ENCODE measurements at places on chromosomes 1 and 21. TPM values are rescaled to one million over a fixed set of nuclear protein-coding genes. Genes with fewer than 3 reads are reported as not detected.

DNA sequence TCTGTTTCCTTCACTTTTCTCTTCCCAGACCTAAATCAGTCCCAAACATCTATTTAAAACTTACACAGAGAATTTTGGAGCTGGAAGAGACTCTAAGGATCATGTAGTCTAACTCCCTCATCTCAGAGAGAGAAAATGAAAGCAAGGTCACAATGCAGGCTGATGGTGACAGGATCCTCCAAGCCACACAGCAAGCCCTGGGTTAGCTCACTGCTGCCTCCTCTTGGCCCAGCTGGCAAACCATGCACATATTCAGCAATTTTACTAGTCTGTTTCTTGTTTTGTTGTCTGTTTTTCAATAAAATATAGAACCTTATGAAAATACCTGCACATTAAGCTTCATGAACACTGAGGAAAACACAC is 27.7 kb upstream of the LY9 start:
- H3K27me3 ChIP-seq: no peaks in the 10 kb centered on the region

Gene DYRK3
- 6.8 TPM for total RNA-seq

DNA sequence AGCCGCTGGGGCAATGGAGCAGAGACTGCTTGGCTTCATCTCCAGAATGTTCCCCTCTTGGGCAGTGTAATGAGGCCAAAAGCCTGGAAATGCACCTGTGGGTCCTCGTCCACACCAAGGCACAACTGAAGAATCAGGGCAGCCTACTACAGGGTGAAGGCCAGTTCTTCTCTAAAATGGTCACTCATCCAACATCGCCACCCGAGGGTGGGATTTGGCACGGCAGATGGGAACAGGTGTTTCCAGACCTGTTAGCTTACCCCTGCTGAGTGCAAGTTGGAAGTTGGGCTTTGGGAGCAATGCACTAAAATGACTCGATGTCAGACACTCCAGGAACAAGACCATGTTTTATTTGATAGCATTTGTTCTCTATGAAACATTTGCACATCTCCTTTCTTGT is 543.7 kb downstream of the NPHP4 start:
- H3K4me1 ChIP-seq: no peaks in the 10 kb centered on the region
- no peak for DNase-seq
- no peak overlapping the region for H3K27ac ChIP-seq
- H3K27me3 ChIP-seq: no peaks in the 10 kb centered on the region

- no peaks in the 10 kb centered on the region for H3K4me1 ChIP-seq
- H3K4me3 ChIP-seq: no peak overlapping the region
- H3K27me3 ChIP-seq: no peaks in the 10 kb centered on the region
Measured at GRCh38 chr21:20783611-20784010, 214.6 kb upstream of the NCAM2 start.

DNA sequence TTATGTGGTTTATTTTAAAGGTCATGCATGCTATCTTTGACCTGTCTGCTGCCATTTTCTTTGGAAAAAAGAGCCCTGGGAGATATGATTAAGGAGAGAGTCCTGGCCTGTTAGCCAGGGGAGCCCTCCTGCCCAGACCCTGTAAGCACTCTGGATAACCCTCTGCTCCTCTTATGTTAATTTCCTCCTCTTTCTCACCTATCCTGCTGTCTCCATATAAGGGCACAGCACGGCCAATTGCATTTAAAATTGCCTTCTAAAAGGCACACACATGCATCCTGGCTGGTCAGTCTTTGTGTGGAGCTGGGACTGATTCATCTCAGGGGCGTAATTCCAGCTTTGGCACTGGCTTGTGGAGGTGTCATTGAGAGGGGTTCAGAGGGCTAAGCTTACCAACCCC is 158.9 kb downstream of the ST6GALNAC5 start:
- H3K27ac ChIP-seq: no peak overlapping the region
- no peaks in the 10 kb centered on the region for H3K36me3 ChIP-seq
- no peak overlapping the region for H3K4me3 ChIP-seq
- no peak for DNase-seq

Gene TRIM46
- total RNA-seq: 2.7 TPM

DNA sequence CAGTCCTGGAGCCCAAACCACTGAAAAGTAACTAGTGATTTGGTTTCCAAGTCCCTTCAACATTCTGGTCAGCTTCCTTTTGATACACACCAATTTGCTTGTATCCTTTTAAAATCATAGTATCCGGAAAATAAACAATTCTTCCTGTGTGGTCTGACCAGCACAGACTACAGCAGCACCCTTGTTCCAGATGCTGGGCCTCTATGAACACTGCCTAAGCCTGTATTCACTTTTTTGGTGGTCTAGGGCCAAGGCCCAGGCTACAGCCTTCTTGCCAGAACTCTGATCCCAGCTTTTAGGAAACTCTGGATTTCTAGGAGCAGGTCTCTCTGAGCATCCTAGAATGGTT is 801 bp upstream of the DDAH1 start:
- peak overlapping the region; percentile 81 for H3K4me3 ChIP-seq
- H3K27me3 ChIP-seq: no peaks in the 10 kb centered on the region
- peaks cover 10% of the 10 kb centered on the region for H3K4me1 ChIP-seq
- H3K36me3 ChIP-seq: no peaks in the 10 kb centered on the region
- peak overlapping the region; percentile 78 for H3K27ac ChIP-seq

DNA sequence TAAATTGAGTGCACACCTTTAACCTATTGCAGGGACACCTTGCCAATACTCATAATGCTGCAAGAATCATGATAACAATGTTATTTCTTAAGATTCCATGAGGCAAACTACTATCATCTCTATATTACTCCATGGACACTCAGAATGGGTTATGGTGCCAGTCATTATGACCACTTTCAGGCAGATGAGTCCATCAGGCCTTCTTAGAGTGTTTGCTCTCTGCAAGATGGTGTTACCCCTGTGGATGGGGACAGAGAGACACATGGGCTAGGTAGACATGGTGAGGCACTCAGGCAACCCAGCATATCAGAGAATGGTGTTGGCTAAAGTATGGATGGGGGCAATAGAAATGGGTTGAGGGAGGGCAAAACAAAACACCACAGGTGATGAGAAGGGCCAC is 59.7 kb downstream of the XCL2 start:
- no peak for DNase-seq
- H3K36me3 ChIP-seq: no peaks in the 10 kb centered on the region
- H3K4me1 ChIP-seq: peaks cover 24% of the 10 kb centered on the region

Gene NUP210L
- total RNA-seq: 0.41 TPM

Gene WNT3A
- not detected for total RNA-seq

DNA sequence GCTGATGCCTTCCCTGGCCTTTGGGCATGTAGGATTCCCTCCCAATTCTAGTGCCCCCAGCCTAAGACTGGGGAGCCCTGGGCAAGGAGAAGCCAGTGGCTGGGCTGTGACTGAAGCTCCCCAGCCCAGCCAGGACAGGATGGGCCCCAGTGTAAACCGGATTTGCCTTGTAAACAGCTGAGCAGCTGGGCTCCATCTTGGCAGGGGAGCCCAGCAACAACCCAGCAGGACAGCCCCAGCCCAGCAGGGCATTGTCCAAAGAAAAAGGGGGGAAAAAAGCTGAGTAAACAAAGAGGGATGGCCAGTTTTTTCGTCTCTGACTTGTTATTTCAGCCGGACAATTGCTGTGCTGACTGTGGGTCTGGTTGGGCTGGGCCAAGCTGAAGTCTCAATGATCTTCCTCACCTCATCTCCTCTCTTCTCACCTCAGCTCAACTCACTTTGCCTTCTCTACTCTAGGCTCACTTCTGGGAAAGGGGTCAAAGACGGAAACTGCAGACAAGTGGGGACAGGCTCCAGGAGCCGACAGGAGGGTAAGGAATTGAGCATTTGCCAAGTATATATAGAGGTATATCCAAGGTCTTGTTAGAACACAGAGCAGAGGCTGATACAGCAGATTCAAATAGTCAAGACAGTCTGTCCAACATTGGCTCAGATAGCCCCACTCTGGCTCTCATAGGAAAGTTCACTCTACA is 97.7 kb downstream of the TMEM53 start:
- H3K36me3 ChIP-seq: no peaks in the 10 kb centered on the region
- no peak for DNase-seq
- H3K4me1 ChIP-seq: no peaks in the 10 kb centered on the region
- H3K27me3 ChIP-seq: no peaks in the 10 kb centered on the region
- H3K27ac ChIP-seq: no peak overlapping the region
- no peak overlapping the region for H3K4me3 ChIP-seq

- no peak overlapping the region for H3K27ac ChIP-seq
- DNase-seq: no peak
- H3K4me3 ChIP-seq: no peak overlapping the region
Measured at GRCh38 chr1:6909857-6910256, 124.6 kb downstream of the CAMTA1 start.

GRCh38 chr1:236516929-236517704 is 6.7 kb upstream of the LGALS8 start:
- H3K27ac ChIP-seq: peak overlapping the region; percentile 0
- no peak for DNase-seq
- no peaks in the 10 kb centered on the region for H3K4me1 ChIP-seq
- no peaks in the 10 kb centered on the region for H3K36me3 ChIP-seq

Gene COL24A1
- total RNA-seq: 1.6 TPM

DNA sequence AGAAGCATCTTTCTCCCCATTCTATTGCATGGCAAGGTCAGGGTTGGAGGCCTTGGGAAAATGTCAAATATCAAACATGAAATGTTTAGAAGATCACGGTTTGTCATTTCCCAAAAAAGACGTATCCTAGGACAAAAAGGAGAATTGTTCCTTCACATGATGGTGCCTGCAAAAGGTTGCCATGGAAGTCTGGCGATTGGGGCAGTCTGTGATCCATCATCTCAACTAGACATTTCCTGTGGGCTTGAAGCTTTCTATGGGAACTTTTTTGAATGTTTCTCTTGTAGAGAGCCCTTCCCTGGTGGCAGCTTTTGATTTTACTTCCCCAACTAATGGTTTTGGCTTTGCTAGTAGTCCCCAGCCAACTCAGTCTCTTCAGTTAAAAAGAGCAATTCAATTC is 106.3 kb downstream of the TGFB2 start:
- no peaks in the 10 kb centered on the region for H3K36me3 ChIP-seq
- DNase-seq: no peak
- peaks cover 24% of the 10 kb centered on the region for H3K4me1 ChIP-seq
- no peaks in the 10 kb centered on the region for H3K27me3 ChIP-seq
- H3K4me3 ChIP-seq: no peak overlapping the region

DNA sequence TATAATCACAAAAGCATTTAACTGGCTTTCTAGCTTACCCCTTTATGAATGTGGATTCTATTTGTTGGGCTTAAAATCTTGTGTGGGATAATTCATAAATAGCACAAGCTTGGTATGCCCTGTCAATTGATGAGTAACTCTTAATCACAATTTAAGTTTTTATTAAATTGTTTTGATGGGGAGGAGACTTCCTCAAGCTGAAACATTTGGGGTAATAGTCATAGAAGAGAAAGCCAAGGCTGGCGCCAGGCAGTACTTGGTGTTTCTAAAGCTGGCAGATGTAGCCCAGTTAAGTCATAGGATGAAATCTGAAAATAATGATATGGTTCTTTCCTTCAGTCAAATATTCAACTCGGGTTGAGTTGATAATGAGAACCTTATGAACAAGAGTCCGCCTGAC is 167.2 kb downstream of the FMN2 start:
- no peaks in the 10 kb centered on the region for H3K36me3 ChIP-seq
- no peaks in the 10 kb centered on the region for H3K4me1 ChIP-seq
- no peak overlapping the region for H3K27ac ChIP-seq
- no peak for DNase-seq

- no peaks in the 10 kb centered on the region for H3K27me3 ChIP-seq
- H3K27ac ChIP-seq: no peak overlapping the region
- H3K36me3 ChIP-seq: no peaks in the 10 kb centered on the region
- peaks cover 6% of the 10 kb centered on the region for H3K4me1 ChIP-seq
- DNase-seq: no peak
Measured at GRCh38 chr1:171640225-171640624, 12.3 kb downstream of the MYOC start.

GRCh38 chr1:193525917-193526710 is 339.7 kb upstream of the B3GALT2 start:
- no peaks in the 10 kb centered on the region for H3K36me3 ChIP-seq
- no peak overlapping the region for H3K4me3 ChIP-seq
- H3K27ac ChIP-seq: no peak overlapping the region
- H3K27me3 ChIP-seq: no peaks in the 10 kb centered on the region
- no peak for DNase-seq

GRCh38 chr1:32901823-32902534 is 790 bp upstream of the TMEM54 start:
- no peak for DNase-seq
- peak overlapping the region; percentile 89 for H3K4me3 ChIP-seq
- H3K27ac ChIP-seq: no peak overlapping the region

Gene ACTL8
- total RNA-seq: not detected

Gene MAPKAPK2
- 80.7 TPM for total RNA-seq

DNA sequence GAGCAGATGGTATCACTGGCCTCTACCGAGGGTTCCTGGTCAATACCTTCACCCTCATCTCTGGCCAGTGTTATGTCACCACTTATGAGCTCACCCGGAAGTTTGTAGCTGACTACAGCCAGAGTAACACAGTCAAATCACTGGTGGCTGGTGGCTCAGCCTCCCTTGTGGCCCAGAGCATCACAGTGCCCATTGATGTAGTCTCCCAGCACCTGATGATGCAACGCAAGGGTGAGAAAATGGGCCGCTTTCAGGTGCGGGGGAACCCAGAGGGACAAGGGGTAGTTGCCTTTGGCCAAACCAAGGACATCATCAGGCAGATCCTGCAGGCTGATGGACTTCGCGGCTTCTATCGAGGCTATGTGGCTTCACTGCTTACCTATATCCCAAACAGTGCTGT is 6.1 kb downstream of the SLC25A44 start:
- DNase-seq: no peak
- peaks cover 17% of the 10 kb centered on the region for H3K36me3 ChIP-seq
- H3K27ac ChIP-seq: no peak overlapping the region
- H3K4me3 ChIP-seq: no peak overlapping the region
- H3K27me3 ChIP-seq: no peaks in the 10 kb centered on the region

- peaks cover 53% of the 10 kb centered on the region for H3K4me1 ChIP-seq
- H3K4me3 ChIP-seq: no peak overlapping the region
- DNase-seq: no peak
Measured at GRCh38 chr1:37851782-37852210, 7.6 kb downstream of the MTF1 start.

GRCh38 chr1:171881442-171881841 is 40.1 kb downstream of the DNM3 start:
- DNase-seq: no peak
- H3K36me3 ChIP-seq: no peaks in the 10 kb centered on the region
- no peaks in the 10 kb centered on the region for H3K4me1 ChIP-seq
- H3K27me3 ChIP-seq: no peaks in the 10 kb centered on the region

Gene C1QTNF12
- total RNA-seq: 2.9 TPM

Gene CLDN19
- total RNA-seq: 0.49 TPM

GRCh38 chr1:169509354-169509753 is 23.6 kb upstream of the SLC19A2 start:
- H3K27me3 ChIP-seq: no peaks in the 10 kb centered on the region
- H3K27ac ChIP-seq: peak overlapping the region; percentile 8
- H3K4me3 ChIP-seq: no peak overlapping the region
- no peaks in the 10 kb centered on the region for H3K36me3 ChIP-seq

GRCh38 chr1:1371746-1372711 is 3.0 kb downstream of the AURKAIP1 start:
- H3K27ac ChIP-seq: no peak overlapping the region
- H3K4me1 ChIP-seq: peaks cover 29% of the 10 kb centered on the region
- no peaks in the 10 kb centered on the region for H3K27me3 ChIP-seq
- no peak overlapping the region for H3K4me3 ChIP-seq

Gene RO60
- total RNA-seq: 124 TPM

GRCh38 chr1:147545133-147545532 is 3.8 kb downstream of the BCL9 start:
- no peaks in the 10 kb centered on the region for H3K27me3 ChIP-seq
- peaks cover 6% of the 10 kb centered on the region for H3K4me1 ChIP-seq
- H3K4me3 ChIP-seq: no peak overlapping the region
- H3K27ac ChIP-seq: no peak overlapping the region

Data from thoracic aorta (tissue), 2 donors.